Stimulated activated CD4-positive, alpha-beta T cell treated with anti-CD3 and anti-CD28 coated beads, Interleukin-15, amount 100 ng/mL, for 48 hours (primary cell): ENCODE measurements at places on chromosomes 5 and 9.

- no peak for DNase-seq
Measured at GRCh38 chr5:156359476-156359875, 32.5 kb downstream of the SGCD start.

- DNase-seq = no peak
Measured at GRCh38 chr5:121872856-121873255, 21.2 kb downstream of the FTMT start.

DNA sequence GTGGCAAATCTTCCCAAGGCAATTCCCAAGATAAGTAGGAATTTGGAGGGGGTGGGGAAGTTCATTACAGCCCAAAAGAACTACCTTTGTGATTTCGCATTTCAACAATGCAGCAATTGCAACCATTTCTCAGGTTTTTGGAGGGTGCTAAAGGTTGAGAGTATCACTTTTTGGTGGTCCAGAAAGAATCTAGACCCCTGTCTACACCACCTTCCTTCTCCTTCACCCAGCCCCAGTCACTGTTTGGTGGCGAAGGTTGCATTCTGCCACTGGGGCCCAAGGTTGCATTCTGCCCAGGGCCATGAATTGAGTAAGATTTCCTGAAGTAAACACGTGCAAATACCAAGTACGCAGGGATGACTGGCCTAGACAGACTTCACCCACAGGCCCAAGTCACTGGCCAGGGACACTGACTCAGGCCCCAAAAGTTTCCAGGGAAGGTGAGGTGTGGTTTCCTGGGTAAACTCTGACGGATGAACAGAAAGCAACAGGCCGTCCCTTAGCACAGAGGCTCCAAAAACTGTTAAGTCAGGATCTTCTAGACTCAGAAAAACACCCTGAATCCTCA lies 5.7 kb downstream of the PDE6A start:
- DNase-seq = no peak

DNA sequence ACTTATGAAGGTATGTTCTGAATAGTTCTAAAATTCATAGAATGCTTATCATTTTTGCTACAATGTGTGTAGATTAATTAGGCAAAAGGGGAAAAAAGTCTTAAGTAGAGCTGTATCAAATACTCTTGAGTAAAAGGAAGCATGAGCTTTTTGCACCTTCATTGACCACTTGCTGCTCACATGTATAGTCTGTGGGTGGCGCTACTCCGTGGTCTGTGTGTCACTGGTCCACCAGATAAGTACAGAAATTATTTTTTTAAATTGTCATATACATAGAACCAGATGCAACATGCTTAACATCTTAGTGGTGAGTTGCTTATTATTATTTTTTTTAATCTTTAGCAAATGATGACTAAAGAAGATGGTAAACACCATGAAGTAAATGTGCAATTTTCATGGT lies 130.2 kb downstream of the MAN2A1 start:
- DNase-seq = no peak

- no peak for DNase-seq
Measured at GRCh38 chr9:19156026-19156474, 28.8 kb upstream of the PLIN2 start.

GRCh38 chr9:113979343-113980127 lies 98.6 kb downstream of the AMBP start:
- DNase-seq = no peak

- DNase-seq = no peak
Measured at GRCh38 chr5:151139646-151140045, 17.9 kb downstream of the ANXA6 start.

DNA sequence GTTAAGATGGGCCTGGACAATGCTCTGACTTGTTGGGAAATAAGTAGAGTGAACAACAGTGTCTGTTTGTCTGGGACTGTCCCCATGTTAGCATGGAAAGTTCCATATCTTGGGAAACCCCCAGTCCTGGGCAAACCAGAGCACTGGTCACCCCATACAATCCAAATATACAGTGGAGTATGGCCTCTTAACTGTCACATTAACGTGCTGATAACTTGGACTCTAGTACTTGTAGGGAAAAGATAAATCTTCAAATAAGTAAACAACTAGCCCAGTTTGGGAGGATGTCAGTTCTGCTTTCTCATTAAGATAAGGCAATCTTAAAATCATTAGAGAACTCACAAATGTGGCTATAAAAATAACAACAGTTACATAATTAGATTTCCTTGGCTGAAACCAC lies 47.6 kb upstream of the JAK2 start:
- DNase-seq = no peak

DNA sequence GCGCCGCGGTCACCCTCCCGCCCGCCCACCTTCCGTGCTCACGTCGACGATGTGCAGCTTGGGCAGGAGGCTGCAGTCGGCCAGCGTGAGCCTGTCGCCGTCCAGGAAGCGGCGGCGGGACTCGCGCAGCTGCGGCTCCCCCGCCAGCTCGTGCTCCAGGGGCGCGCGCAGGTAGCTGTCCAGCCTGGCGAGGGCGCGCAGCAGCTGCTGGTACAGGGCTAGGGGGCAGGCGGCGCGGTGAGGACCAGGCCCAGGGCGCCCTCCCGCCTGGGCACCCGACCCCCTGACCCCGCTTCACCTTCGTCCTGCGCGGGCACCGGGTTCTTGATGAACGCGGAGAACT lies 1.5 kb downstream of the CLIC3 start:
- no peak for DNase-seq

DNA sequence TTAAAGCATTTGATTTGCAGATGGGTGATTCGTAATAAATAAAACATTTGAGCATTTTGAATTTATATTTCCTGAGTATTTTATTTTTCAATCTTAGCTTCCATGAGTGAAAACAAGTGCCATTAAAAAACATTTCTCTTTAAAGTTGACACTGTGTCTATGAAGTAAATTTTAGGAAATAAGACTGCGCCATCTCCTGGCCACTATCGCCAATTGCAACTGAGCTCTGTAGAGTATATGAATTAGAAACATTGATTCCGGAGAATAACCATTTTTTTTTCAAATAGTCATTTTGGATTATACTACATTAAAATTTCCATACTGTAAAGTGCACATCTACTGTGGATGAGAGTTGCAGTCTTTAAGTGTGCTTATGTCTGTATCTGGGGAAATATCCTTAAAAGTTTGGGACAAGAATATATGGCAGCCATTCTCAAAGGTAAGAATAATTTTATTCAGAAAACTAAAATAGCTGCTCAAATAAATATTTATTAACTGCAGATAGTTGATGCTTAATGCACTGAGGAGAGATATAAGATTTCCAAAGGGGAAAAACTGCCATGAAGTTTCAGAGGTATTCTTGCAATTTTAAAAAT lies 5.9 kb downstream of the DMRTA1 start:
- no peak for DNase-seq
